Left ventricle myocardium inferior (tissue), 1 donor: ENCODE measurements at places on chromosomes 4 and X. TPM values are rescaled to one million over a fixed set of nuclear protein-coding genes. Genes with fewer than 3 reads are reported as not detected.

The STARD8 gene
- total RNA-seq, result 9.3 TPM

GRCh38 chr4:53923921-53924320, 140.5 kb downstream of the CHIC2 start:
- no peak overlapping the region for H3K27ac ChIP-seq
- peaks cover 39% of the 10 kb centered on the region for H3K27me3 ChIP-seq
- no peaks in the 10 kb centered on the region for H3K4me1 ChIP-seq
- DNase-seq, result no peak

DNA sequence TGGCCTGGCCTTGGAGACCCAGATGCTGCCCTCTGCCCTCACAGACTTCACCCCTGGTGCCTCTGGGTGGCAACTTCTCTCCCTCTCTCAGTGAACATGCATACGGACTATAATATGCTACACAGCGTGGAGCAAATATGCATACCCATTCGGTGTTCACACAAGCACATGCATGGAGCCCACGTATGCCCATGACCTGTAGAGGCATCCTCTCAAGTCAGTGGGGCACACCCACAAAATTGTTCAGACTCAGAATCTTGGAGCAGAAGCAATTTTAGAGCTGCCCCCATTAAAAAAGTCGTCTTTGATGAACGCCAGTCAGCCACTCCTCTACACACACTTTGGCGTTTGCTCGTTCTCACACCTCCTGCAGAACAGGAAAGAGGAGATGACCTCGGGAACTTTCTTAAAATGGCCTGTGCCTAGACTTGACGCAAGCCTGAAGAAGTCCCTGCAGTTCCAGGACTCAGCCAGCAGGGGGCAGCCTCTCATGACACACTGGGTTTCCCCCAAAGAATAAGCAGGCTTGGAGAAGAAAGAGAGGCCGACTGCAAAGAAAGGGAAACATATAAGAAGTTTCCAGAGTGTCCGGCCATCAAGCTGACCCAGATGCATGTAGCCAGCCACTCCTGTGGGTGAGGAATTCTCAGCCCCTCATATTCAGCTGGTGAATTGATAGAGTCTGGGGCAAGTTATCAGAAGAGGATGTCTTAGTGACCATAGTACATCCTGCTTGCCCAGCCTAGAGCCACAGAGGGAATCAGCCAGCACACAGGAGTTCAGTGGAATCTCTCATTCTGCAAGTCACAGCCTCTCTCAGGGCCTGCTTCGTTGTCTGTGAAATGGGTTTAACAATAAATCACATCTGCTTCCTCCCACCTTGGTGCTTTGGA, 17.3 kb downstream of the APLN start:
- no peak overlapping the region for H3K4me3 ChIP-seq
- no peaks in the 10 kb centered on the region for H3K36me3 ChIP-seq
- no peak overlapping the region for H3K27ac ChIP-seq
- DNase-seq, result peak; percentile 64
- no peaks in the 10 kb centered on the region for H3K27me3 ChIP-seq

- H3K27me3 ChIP-seq, result no peaks in the 10 kb centered on the region
- no peaks in the 10 kb centered on the region for H3K4me1 ChIP-seq
- no peaks in the 10 kb centered on the region for H3K36me3 ChIP-seq
Measured at GRCh38 chrX:31934842-31935370, 863.1 kb upstream of the FTHL17 start.

GRCh38 chr4:58665649-58666048, 1555.5 kb upstream of the IGFBP7 start:
- no peak overlapping the region for H3K4me3 ChIP-seq
- no peak overlapping the region for H3K27ac ChIP-seq
- no peak for DNase-seq
- no peaks in the 10 kb centered on the region for H3K4me1 ChIP-seq

GRCh38 chrX:34371754-34372153, 239.6 kb upstream of the FAM47A start:
- no peaks in the 10 kb centered on the region for H3K4me1 ChIP-seq
- no peak overlapping the region for H3K4me3 ChIP-seq
- no peaks in the 10 kb centered on the region for H3K27me3 ChIP-seq
- DNase-seq, result no peak

GRCh38 chrX:57643698-57644097, 36.4 kb downstream of the NLRP2B start:
- no peaks in the 10 kb centered on the region for H3K36me3 ChIP-seq
- no peaks in the 10 kb centered on the region for H3K4me1 ChIP-seq
- H3K4me3 ChIP-seq, result no peak overlapping the region
- H3K27me3 ChIP-seq, result no peaks in the 10 kb centered on the region

- H3K4me1 ChIP-seq, result peaks cover 41% of the 10 kb centered on the region
- H3K4me3 ChIP-seq, result no peak overlapping the region
- no peak for DNase-seq
- no peaks in the 10 kb centered on the region for H3K27me3 ChIP-seq
- peaks cover 89% of the 10 kb centered on the region for H3K36me3 ChIP-seq
Measured at GRCh38 chr4:764405-765169, 59.0 kb downstream of the PCGF3 start.
